ENCODE measurements at places on chromosomes 6 and 20.

GRCh38 chr6:70423189-70424134, 10.2 kb downstream of the FAM135A start:
- no peak for DNase-seq

DNA sequence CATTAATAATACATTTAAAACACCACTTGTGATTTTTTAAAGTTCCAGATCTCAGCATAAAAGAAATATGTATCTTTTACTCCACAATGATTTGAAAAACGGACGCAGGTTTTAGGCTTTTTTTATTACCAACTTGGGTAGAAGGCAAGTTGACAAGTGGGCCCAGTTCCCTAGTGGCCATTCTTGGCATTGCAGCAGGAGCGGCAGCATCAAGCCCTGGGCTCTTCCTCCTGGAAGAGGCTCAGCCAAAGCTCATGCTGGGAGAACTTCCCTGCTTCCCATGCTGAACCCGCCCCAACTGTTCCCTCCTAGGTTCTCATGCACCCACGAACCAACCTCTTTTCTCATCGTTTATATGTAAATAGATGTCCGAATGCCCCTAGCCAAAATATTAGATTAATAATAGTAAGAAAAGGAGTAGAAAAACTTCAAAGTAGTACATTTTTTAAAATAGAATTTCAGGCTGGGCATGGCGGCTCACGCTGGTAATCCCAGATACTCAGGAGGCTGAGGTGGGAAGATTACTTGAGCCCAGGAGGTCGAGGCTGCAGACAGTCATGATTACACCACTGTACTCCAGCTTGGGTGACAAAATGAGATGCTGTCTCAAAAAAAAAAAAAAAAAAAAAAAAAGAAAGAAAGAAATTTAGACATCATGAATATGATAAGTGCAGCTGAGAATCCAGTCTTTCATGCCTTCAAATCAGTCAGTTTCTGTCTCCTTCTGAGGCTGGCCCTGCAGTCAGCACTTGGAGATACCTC, 18.2 kb upstream of the MYB start:
- DNase-seq = no peak

DNA sequence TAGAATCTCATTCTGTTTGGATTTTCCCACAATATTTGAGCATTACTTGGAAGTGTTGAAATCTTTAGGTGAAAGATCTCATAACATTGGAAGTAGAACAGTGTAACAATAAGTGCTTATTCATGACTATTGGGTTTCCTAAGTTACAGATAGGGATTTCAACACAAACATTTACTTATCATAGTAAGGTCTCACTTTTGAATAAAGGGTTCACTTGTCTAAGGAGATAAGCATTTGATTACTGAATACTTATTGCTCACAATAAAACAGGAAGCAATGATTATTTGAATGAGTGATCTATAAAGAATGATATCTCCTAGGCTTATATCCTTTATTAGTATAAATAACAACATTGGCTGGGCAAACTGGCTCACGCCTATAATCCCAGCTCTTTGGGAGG, 14.8 kb downstream of the DDX43 start:
- no peak for DNase-seq

DNA sequence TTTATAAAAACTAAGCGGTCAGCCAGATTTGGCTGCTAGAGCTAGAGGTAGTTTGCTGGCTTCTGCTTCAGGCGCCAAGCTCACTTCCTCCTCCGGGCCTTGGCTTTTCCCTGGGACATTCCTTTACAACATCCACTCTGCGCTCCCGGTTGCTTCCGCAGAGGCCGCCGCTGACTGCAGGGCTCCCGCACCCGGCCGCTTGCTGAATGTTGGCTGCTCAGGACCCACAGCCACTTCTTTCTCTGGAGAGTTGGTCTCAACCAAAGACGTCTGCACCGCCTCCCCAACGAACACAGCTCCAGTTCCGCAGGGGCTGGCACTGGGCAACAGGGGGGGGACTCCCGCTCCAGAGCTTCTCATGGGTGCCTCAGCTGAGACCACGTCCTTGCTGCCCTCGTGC, 282.8 kb downstream of the TFAP2C start:
- no peak for DNase-seq

GRCh38 chr6:10531503-10531902, 10.4 kb downstream of the GCNT2 start:
- no peak for DNase-seq

GRCh38 chr6:50285735-50286134, 236.0 kb upstream of the DEFB112 start:
- no peak for DNase-seq

- peak; percentile 97 for DNase-seq
These were observed 96.5 kb downstream of the HFE start for GRCh38 chr6:26183581-26184366.

- DNase-seq = no peak
These were observed 70.9 kb downstream of the OPN5 start for GRCh38 chr6:47852727-47853126.

GRCh38 chr20:3539311-3540107, 68.7 kb downstream of the ATRN start:
- DNase-seq = no peak

DNA sequence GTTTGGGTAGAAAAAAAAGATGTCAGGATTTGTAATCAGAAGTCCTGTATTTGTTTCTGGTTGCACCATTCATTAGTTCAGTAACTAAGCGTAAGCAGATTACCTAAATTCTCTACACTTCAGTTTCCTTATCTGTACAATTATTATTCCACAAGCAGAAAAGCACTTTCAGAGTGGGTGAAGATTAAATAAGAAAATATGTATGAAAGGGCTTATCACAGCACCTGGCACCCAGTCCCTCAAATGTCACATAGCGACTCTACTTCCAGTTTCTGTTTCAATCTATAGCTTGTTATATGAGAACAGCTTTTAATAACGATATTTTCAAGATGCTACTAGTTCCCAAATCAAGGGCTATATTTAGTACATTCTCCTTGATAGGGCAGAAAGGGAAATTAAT, 31.4 kb downstream of the RGS17 start:
- DNase-seq = no peak

DNA sequence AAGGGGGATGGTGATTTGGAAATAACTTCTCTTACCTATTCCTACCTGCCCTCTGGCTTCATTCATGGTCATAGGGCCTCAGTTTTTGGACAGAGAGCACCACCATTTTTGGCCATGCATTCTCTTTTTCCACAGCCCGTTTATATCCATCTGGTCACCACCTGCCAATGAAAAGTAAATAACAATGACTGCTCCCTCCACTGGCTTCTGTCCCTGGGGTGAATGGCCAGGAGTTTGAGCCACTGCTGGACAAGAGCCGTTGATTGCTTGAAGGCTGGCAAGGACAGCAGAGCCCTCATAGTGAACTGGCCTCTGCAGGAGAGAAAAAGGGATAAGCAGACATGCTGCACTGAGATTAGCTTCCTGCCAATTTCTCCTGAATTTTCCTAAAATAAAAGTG, 261.8 kb downstream of the ADGB start:
- DNase-seq = no peak

- DNase-seq = no peak
These were observed 32.3 kb upstream of the CTNNBL1 start for GRCh38 chr20:37661519-37661918.

All from eye (tissue), 1 donor.